NCI-H446 (cell line): ENCODE measurements at places on chromosomes 11 and 22.

GRCh38 chr22:22673628-22674027 is 29.2 kb downstream of the GGTLC2 start:
- DNase-seq, result no peak

DNA sequence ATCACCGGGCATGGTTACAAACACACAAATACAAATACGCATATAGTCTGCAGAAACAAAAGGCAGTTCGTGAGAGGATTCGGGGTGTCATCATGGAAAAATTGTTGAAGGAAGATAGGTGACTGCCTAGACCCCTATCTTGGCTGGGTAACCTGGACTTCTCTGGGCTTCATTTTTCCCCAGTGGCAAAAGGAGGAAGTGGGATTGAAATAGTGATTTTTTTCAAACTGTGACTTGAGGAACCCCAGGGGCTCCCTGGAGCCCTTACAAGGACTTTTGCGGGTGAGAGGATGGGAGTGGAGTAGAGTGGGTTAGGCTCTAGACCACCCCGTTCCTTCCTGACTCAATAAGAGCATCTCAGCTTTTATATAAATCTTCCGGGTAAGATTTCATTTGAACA is 1.0 kb upstream of the ELF5 start:
- DNase-seq, result no peak

GRCh38 chr11:4466131-4466870 is 16.1 kb upstream of the OR52K1 start:
- no peak for DNase-seq

DNA sequence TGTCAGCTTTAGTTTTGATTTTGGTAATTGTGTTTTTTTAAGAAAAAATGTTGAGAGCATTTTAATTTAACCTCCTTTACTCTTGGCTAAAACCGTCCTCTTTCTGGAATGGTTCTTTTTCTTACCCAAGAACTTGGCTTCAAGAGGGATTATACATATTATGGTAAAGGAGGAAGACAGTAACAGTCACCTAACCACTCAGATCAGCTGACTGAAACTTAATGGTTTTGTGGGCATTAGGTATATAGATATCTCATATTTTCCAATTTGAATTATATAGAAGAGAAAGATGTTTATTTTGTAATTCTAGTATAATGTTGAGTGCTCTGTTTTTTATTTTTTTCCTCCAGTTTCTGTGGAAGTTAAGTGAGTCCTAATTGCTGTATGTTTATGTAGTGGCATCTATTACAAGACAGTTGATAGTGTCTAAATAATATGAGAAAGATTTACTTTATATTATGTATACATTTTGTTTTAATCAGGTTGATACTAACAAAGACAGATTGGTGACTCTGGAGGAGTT is 36.6 kb upstream of the NCR3LG1 start:
- no peak for DNase-seq

DNA sequence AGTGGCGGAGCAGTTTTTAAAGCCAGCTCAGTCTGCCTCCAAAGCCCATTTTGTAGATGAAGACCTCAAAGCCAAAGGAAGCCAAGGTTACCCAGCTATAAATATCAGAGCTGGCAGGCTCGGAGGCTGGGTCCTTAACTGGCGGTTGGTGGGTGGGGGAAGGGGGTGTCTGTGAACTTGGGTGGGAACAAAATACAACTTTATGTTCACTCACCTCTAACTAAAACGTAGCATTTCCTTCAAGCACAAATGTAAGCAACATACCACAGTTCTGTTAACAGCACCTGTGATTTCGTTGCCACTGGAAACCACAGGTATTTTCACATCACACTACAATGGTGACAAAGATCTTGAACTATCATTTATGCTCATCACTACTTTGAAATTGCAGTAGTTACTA is 99.7 kb upstream of the SYT13 start:
- DNase-seq, result no peak
